NK-92 treated with Interleukin-12 subunit alpha and Interleukin-12 subunit beta, amount 100 ng/mL, for 24 hours (cell line): ENCODE measurements at places on chromosomes 11 and 22.

DNA sequence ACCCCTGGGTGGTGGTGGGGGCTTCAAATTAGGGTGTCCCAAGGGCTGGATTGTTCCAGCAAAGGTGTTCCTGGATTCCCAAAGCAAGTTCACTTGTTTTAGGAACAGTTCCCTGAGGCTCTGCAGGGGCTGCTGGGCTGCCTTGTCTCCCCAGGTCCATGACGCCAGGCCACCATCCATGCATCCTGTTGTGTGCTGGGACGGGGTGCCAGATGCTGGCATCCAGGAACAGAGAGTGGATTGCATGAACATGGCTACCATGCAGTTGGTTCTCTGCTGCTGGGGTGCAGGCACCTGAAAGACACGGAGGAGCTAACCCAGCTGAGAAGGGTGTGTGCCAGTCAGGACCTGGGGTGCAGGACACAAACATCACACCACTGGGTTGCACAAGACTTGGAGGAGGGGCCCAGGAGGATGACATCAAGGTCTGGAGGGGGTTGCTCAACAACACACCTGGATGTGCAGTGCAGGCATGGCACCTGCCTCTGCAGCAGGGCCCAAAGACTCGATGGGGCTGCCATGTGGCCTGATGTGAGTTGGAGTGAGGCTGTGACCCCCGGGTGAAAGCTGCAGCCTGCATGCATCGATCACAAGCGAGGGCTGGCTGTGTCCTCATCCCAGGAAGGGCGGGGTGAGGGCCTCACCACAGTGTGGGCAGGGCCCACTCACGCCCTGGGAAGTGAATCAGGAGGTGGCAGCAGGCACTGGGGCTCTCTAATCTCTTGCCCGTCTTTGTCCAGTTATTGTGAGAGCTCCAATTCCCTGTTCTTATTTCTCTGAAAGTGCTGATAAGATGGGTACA lies 74.0 kb upstream of the CLDN5 start:
- DNase-seq, result no peak

DNA sequence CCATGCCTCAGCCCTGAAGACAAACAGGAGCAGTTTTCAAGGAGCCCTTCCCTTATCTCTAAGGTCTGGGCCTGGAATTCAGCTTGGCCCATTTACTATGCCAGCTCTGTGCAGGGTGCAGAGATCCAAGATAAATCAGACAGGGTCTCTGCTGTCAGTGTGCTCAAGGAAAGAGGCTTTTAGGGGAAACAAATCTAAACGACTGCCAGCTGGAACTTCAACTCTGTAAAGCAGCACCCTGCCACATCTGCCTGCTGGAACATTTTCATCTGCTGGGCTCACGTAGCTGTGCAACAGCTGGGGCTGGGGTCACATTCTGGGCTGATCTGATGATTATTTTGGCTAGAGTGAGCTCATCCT lies 19.8 kb upstream of the EHF start:
- no peak for DNase-seq

GRCh38 chr11:37770145-37770544 lies 1172.1 kb upstream of the RAG2 start:
- no peak for DNase-seq

DNA sequence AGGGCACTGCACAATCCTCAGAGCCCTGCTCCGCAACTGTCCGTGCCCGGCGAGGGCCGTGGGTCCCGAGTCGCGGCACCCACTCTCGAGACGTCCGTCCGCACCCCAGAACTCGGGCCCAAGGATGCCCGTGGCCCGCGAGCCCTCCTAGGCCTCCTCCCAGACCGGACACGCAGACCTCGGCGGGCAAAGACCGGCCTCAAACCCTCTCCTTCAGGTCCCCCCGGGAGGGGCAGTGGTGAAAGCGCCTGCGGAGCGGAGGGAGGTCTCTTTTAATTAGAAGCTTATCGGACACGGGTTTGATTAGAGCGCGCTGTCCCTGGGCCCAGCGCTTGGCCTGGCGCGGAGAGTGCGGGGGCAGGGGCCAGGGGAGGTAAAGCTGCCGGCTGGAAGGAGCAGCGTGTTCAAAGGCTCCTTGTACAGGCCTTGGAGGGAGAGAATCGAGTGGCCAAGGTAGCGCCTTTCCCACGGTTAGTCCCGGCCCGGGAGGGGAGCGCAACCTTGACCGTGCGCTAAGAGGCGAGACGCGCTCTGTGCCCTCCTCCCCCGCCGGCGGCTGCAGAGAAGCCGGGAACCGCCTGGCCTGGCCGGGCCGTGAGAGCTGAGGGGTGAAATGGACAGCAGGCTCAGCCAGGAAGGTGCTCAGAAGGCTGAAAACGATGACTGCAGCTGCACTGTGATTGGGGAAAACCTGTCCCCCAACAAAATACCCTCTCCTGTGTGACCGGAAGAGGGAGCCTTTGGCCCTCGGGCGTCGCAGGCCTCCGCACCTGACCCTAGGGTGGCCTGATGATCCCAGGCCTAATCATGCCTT lies 4.6 kb downstream of the WT1 start:
- no peak for DNase-seq

DNA sequence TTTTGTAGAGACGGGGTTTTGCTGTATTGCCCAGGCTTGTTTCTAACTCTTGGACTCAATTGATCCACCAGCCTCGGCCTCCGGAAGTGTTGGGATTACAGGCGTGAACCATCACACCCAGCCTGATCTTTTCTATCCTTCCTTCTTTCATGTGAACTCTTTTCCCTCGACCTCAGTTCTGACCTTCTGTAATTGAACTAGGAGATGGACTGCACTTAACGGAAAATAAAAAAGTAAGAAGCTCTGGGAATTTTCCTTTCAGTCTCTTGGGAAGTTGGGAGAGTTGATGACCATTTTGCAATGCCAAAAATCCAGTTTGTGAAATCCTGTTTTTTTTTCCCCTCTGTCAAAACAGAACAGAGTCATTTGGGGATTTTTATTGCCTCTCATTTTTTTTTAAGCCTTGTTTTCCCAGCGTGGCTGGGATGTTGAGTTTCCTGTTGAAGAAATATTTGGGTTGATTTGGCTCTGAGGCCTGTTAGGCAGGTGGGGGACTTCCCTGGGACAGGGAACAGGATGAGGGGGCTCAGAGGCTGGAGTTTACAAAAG lies 26.9 kb upstream of the CYB5R3 start:
- no peak for DNase-seq

DNA sequence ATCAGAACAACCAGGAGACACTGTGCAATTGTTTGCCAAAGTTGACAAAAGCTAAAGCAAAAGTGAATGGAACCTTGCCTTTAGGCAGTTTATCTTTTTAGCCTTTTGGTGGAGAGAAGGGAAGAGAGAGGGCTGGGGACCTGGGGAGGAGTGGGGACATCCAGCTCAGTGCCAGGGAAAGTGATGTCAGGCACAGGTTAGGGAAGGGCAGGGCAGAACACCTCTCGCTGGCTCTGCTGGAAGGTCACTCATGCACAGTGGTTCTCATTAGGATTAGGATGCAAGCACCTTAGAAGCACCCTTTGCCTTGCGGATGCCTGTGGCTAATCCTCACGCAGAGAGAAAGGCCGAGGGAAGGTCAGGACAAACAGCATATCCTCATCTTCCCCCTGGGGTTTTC lies 14.3 kb upstream of the LINC01488 start:
- DNase-seq, result no peak

DNA sequence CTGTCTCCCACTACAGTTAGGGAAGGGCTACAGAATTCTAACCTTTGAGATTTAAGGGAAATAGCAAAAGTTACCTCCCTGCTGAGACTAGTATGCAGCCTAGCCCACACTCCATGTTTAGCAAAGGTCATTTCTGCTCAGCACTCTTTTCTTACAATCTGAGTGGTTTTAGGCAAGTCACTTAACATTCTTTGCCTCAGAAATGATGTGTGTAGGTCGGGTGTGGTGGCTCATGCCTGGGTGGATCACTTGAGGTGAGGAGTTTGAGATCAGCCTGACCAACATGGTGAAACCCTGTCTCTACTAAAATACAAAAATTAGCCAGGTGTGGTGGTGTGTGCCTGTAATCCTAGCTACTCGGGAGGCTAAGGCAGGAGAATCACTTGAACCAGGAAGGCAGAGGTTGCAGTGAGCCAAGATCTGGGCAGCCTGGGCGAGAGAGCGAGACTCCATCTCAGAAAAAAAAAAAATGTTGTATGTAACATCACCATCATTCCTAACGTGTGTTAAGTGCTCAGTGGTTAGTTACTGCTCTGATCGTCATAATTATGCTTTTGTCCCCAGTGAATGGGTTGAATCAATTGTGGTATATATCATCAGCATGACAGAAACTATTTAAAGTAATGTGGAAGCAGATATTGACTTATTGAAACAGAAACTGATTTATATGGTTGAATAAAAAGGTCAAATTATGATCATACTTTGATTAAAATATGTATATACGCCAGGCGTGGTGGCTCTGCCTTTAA lies 55.0 kb downstream of the COPB1 start:
- DNase-seq, result no peak

GRCh38 chr11:95760941-95761340 lies 28.6 kb downstream of the FAM76B start:
- no peak for DNase-seq

- DNase-seq, result no peak
Measured at GRCh38 chr11:78929906-78930220, 355.2 kb upstream of the NARS2 start.

GRCh38 chr11:112410325-112410724 lies 149.7 kb upstream of the PLET1 start:
- DNase-seq, result no peak

DNA sequence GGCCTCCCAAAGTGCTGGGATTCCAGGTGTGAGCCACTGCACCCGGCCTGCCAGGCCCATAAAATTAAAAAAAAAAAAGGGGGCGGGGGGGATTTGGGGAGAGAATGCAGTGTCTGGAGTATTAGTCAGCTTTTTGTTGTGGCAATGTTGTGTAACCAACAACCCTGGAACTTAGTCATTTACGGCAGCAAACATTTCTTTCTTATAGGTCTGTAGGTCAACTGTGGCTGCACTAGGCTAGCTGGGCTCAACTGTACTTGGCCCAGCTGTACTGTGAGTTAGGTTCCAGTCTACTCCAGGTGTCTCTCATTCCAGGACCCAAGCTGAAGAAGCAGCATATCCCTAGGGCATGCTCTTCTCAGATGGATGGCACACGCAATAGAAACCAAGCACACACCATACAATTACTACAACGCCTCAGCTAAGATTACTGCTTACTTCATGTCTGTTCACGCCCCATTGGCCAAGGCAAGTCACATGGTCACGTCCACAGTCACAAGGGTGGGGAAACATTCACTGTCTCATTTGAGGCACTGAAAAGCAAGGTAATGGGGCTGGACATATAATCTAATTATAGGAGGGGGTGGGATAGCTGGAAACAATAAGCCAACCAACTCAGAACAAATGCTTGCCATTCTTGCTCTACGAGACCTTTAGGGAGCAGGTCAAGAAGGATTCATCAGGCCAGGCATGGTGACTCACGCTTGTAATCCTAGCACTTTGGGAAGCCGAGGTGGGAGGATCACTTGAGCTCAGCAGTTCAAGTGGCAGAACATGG lies 10.4 kb upstream of the SPINDOC start:
- no peak for DNase-seq

- peak; percentile 36 for DNase-seq
Measured at GRCh38 chr11:14357881-14358728, 878 bp downstream of the RRAS2 start.

GRCh38 chr11:19320827-19321226 lies 80.1 kb upstream of the E2F8 start:
- no peak for DNase-seq

DNA sequence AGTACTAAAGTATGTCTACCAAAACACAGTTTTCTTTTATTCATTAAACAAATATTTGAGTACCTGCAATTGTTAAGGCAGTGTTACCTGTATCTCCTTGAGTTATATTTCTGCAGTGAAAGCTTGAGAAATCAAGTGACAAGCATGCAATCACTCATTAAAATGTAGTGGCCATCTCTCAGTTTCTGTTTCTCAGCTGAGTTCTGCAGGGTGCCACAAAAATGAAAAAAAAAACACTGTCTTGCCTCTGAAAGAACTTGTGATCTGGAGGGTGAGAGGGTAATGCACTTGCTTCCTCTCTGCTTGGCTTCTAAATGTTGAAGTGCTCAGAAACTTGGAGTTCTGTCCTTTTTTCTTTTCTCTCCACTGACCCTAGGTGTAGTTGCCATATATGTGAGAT lies 6.8 kb downstream of the QSER1 start:
- no peak for DNase-seq

- DNase-seq, result no peak
Measured at GRCh38 chr11:68064926-68065325, 26.1 kb downstream of the TCIRG1 start.

DNA sequence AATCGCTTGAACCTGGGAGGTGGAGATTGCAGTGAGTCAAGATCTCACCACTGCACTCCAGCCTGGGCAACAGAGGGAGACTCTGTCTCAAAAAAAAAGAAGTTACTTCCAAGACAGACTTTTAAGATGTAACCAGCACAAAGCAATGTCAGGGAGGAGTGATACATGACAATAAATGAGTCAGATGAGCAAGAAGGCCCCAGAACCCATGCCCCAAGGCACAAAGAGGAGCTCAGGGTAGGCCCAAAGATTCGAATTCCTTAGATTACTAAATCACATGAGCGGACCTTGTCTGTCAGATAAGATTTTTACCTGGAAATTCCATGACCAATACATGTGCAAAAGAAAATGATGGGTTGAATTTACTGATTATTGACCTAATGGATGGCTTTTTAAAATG lies 10.5 kb upstream of the JHY start:
- no peak for DNase-seq

DNA sequence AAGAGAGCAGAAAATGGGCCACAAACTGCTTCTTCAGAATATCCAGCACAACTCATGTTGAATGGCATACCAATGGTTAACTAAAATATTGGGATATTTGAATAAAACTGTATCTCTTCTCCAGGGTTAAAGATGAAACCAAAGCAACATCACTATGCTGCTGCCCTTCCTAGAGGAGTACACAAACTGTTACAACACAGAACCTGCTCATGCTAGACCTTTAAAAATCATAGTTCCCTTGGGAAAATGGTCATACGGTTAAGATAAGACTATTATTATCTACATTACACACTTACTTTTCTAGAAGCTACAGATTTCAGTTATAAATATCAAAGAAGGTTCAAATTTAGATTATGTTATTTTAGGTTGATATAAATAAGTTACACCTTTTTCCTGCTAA lies 78.6 kb upstream of the TP53AIP1 start:
- no peak for DNase-seq

DNA sequence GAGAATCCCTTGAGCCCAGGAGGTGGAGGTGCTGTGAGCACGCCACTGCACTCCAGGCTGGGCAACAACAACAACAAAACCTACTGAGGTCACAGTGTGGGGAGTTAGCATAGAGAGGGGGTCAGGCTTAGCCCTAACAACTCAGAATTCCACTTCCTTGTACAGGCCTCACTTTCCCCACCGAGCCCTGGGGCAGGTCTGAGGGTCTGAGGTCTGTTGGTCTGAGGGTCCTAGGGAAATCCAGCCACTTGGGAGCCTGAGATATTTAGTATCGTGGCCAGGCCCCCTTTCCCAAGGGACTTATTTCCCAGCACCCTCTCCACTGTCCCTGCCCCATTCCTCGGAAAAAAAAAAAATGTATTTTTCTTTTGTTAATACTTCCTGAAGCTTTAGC lies 34.8 kb upstream of the HORMAD2 start:
- DNase-seq, result no peak

DNA sequence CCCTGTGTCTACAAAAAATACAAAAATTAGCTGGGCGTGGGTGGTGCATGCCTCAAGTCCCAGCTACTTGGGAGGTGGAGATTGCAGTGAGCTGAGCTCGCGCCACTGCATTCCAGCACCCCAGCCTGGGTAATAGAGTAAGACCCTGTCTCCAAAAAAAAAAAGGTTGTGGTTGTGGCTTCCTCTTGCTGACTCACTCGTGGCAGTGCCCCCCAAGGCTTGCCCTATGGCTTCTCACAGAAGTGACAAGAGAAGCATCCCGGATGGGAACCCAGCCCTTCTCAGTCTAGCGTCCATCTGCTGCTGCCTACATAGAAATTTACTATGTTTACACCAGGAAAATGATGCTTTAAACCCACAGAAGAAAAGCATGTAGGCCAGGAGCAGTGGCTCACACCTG lies 68.5 kb upstream of the PITPNB start:
- DNase-seq, result no peak
